ENCODE measurements at places on chromosomes 1 and 21.

GRCh38 chr1:210525716-210526454 is 197.2 kb downstream of the HHAT start:
- DNase-seq, result no peak

DNA sequence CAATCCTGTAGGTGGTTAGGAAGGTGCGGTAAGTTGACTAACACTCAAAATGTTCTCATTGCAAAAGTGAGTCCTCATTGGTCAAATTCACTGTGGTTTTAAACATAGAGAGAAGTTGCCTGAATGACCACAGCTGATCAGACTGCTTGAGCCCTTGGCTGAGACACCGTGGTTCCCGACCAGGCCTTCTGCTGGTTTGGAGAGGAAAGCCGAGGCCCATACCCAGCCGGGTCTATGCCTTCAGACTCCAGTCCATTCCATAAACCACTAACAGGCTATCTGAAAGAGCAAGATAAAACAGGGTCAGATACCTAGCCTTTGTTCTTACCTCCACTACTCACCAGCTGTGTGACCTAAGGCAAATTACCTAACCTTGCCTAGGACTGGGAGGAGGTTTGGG is 133.9 kb downstream of the LMX1A start:
- DNase-seq, result no peak

GRCh38 chr1:22803833-22804232 is 93.2 kb downstream of the EPHB2 start:
- no peak for DNase-seq

DNA sequence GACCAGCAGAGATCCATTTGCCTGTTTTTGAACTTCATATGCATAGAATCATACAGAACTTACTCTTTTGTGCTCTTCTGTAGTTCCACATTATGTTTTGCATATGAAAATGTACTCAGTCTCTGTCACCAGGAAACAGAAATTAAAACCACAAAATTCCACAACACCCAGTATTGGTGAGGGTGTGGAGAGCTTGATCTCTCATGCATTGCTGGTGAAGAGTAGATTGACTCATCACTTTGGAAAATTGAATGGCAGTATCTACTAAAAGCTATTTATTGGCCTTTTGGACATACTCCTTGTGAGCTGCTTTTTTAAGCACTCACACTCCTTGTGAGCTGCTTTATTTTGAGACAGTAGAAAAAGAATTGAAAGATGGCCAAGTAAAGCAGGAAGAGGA is 43.3 kb downstream of the VTCN1 start:
- no peak for DNase-seq

GRCh38 chr1:77948841-77949424 is 29.9 kb downstream of the FUBP1 start:
- DNase-seq, result no peak

GRCh38 chr1:102071451-102071850 is 74.7 kb upstream of the OLFM3 start:
- DNase-seq, result no peak

GRCh38 chr1:8217011-8217711 is 100.8 kb upstream of the SLC45A1 start:
- no peak for DNase-seq

- DNase-seq, result no peak
Observed at GRCh38 chr1:231861541-231862481, 235.2 kb downstream of the DISC1 start.

GRCh38 chr1:91501971-91502671 is 1.5 kb downstream of the CDC7 start:
- no peak for DNase-seq

DNA sequence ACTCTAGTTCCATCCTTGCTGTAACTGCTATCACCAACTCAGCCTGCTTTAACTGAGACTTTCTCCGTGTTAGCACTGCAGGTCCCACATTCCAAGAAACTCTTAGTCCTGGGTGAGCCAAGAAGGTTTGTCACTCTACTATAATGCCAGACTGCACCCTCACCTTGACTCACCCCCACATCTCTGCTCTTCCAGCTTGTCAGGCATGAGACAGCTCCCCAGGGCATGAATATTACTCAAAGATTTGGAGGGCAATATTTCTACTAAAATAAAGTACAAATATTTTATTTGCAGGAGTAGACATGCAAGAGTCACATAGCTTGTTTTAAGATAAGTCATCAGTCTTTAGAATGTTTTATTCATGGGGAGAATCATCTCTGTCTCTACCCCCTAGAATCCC is 110.2 kb downstream of the MATN1 start:
- DNase-seq, result no peak

DNA sequence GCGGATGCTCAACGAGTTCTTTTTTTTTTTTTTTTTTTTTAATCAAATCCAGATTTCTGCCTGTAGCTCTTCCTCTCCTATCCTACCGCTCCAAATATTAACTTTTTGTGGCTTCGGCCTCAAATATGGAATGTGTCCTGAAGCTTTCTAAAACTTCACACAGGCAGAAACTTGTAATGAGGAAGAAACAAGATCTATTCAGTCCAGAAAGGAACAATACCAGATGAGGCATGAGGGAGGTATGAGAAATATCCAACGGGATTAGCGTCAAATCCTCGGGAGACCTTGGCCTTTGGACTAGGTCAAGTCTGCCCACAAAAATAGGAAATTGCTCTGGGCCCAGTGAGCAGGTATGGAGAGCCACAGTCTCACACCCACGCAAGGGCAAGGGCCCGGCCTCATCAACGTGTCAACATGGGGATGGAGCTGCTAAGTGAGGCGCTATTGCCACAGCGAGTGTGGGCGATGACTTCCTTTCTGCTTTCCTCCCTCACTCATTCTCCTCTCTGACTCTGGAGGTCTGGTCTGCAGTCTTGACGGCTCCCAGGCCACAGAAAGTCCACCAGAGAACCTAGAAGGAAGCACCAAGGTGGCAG is 66.6 kb downstream of the BCAR3 start:
- no peak for DNase-seq

- DNase-seq, result no peak
Observed at GRCh38 chr1:229972600-229973296, 94.3 kb upstream of the GALNT2 start.

DNA sequence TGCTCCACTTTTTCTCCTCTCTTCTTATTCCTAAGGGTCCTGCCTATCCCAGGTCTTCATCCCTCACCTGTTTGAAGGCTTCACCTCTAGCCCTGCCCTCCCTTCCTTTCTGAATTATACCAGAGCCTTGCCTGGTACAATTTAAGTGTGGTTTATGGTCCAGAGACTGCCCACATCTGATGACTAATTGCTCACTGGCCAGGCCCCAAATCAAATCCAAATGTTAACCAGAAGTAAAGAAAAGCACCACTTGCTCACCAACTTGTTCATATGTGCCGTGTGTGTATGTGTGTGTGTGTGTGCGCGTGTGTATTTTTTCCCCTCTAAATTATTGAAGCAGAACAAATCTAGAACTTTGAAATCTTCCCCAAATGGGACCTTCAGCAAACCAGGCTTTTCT is 26.4 kb downstream of the MYOM3 start:
- no peak for DNase-seq

DNA sequence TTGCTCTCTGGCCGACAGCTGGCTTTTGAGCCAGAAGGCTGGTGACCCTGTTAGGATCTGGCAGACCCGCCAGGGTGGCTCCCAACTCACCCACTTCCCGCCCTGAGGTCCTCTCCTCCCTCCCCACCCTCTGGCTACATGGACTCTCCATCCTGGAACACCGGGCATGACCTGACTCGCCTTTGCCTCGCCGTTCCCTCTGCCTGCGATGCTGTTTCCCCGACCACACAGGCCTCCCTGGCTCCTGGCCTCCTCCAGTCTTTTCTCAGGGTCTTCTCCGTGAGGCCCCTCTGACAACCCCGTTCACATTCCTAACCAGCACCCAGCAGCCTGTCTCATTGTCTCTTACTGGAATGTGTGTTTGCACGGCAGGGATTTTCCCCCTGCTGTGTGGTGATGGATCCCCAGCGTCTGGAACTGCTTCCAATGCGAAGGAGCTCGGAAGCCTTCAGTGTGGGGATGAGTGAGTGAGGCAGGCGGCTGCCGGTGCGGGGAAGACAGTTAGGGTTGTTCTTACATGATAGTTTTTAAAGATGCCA is 46.0 kb upstream of the POFUT2 start:
- no peak for DNase-seq

DNA sequence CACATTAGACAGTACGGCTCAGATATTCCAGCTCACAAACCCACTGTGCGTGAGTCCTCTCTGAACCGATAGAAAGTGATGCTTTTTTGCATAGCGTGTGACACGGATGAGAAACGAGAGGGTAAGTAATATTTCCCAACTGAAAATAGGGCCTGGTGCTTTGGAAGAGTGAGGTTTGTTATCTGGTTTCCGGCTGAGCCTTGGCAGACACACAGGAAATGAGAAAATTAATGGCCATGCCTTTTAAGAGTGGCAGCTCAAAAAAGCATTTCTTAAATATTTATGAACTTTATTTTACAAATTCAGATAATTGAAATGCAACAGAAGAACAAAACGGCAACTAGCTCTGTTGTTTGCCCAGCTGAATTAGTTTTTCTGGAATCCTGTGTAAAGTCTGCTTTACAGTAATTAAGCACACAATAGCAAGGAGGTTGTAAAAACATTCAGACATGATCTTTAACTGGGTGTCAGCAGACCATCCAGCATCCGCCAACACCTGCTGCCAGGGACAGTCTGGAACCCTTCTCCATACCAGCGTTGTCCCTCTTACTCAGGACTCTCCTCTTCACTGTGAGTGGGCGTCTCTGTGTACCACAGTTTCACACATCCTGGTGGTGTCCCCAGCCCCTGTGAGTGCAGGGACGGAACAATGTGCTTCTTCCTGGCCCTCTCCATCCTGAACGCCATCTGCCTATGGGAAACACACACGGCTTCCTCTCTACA is 155.4 kb downstream of the PGBD5 start:
- DNase-seq, result no peak

- DNase-seq, result no peak
Observed at GRCh38 chr1:192811594-192812239, 2.9 kb downstream of the RGS2 start.

GRCh38 chr21:38819719-38820159 is 14.0 kb downstream of the ETS2 start:
- no peak for DNase-seq

DNA sequence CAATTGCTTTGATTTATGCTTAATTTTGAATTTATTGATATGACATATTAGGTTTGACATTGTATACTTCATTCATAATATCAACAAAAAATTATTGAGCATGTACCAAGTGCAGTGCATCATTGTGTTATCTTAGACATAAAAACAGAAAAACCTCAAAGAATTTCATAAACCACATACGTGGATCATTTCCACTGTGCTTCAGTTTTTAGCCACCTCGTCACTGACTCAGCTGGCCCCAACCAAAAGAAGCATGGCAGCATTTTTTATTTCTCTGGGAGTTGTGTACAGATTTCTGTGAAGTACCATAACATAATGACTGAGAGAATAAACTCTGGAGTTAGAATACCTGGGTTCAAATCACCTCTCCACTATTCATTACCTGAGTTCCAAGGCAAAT is 95.6 kb upstream of the C1orf87 start:
- DNase-seq, result no peak

GRCh38 chr1:28580722-28581530 is 11.1 kb upstream of the RAB42 start:
- no peak for DNase-seq

Data from right renal pelvis (tissue), 4 donors.